ENCODE measurements at places on chromosomes 1 and 21.

DNA sequence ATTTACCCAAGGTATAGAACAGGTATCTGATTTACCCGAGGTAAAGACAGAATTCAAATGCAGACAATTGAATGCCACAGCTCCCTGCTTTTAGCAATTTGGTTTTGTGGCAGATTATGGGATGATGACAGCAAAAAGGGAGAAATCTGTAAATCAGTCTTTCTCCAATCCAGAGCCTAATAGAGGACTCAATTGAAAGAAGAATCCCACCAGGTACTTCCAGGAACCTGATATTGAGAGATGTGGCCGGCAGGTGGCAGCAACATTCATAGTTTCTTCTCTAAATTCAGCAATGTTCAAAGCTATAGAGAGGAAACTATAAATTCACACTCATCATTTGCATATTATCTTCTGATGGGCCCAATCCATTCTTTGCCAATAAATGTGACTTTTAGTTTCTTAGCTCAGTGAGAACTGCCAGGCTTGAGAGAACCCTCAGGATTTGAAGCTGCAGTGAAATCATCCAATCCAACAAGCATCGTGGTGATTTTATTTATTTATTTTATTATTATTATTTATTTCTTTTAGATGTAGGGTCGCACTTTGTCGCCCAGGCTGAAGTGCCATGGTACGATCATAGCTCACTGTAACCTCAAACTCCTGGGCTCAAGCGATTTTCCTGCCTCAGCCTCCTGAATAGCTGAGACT is 9.8 kb upstream of the PHACTR4 start:
- no peaks in the 10 kb centered on the region for H3K27me3 ChIP-seq
- H3K27ac ChIP-seq = no peak overlapping the region
- no peaks in the 10 kb centered on the region for H3K36me3 ChIP-seq
- DNase-seq = peak; percentile 78
- H3K4me1 ChIP-seq = no peaks in the 10 kb centered on the region

DNA sequence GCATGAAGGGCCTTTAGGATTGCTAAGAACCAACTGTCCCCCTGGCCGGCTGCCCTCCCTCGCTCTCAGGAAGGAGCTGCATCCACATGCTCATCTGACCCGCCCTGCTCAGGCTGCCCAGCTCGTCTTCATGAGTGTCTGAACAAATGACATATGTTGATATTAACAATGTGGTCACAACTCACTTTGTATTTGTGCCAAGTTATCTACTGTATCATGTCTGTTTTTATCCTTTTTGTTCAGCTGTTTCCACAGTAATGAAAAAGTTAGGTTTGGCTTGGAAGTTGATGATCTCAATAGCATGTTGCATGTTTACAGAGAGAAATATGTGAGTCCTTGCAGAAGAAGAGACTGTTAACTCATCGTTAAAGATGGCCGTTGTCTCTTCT is 75.1 kb downstream of the PHTF1 start:
- no peaks in the 10 kb centered on the region for H3K4me1 ChIP-seq
- DNase-seq = peak; percentile 70
- H3K4me3 ChIP-seq = no peak overlapping the region

DNA sequence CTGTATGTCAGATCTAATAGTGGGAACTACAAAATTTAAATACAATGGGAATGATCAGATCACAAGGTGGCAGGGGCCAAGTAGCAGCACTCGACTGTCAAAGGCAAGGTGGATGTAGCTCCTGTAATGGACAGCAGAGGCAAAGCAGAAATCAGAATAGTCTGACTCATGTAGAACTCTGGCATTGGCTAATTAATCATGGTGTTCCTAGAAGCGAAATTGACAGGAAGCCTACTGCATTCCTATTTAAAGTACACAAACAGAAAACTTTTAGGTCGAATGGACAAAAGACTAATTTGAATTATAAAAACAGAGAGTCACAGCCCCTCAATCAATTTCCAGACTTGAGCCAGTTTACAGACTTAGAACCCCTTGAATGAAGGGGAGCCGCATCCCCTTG is 17.4 kb upstream of the IL12RB2 start:
- no peak overlapping the region for H3K4me3 ChIP-seq
- H3K27me3 ChIP-seq = no peaks in the 10 kb centered on the region
- no peaks in the 10 kb centered on the region for H3K36me3 ChIP-seq
- H3K27ac ChIP-seq = no peak overlapping the region
- DNase-seq = no peak

GRCh38 chr1:244545511-244545910 is 84.4 kb downstream of the CATSPERE start:
- no peak overlapping the region for H3K4me3 ChIP-seq
- no peaks in the 10 kb centered on the region for H3K4me1 ChIP-seq
- DNase-seq = no peak
- no peaks in the 10 kb centered on the region for H3K36me3 ChIP-seq
- H3K27ac ChIP-seq = no peak overlapping the region

- H3K27ac ChIP-seq = no peak overlapping the region
- no peak for DNase-seq
- H3K36me3 ChIP-seq = no peaks in the 10 kb centered on the region
- H3K4me3 ChIP-seq = no peak overlapping the region
- no peaks in the 10 kb centered on the region for H3K4me1 ChIP-seq
- H3K27me3 ChIP-seq = no peaks in the 10 kb centered on the region
These were observed 245.8 kb downstream of the PLA2G4A start for GRCh38 chr1:187074445-187075048.

- no peaks in the 10 kb centered on the region for H3K36me3 ChIP-seq
- peaks cover 2% of the 10 kb centered on the region for H3K4me1 ChIP-seq
- no peak overlapping the region for H3K27ac ChIP-seq
- DNase-seq = peak; percentile 37
- H3K4me3 ChIP-seq = no peak overlapping the region
These were observed 7.6 kb downstream of the TTF2 start for GRCh38 chr1:117067533-117068370.

DNA sequence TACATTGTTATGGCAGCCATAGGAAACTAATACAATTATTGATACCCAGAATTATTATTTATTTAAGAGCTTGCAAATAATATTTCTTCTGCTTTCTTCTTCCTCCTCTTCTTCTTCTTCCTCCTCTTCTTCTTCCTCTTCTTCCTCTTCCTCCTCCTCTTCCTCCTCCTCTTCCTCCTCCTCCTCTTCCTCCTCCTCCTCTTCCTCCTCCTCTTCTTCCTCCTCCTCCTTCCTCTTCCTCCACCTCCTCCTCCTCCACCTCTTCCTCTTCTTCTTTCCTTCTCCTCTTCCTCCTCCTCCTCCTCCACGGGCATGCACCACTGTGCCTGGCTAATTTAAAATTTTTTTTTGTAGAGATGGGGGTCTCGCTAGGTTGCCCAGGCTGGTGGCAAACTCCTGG is 95.6 kb upstream of the BCAR3 start:
- no peak for DNase-seq
- no peak overlapping the region for H3K27ac ChIP-seq
- H3K36me3 ChIP-seq = no peaks in the 10 kb centered on the region
- no peak overlapping the region for H3K4me3 ChIP-seq
- no peaks in the 10 kb centered on the region for H3K27me3 ChIP-seq

DNA sequence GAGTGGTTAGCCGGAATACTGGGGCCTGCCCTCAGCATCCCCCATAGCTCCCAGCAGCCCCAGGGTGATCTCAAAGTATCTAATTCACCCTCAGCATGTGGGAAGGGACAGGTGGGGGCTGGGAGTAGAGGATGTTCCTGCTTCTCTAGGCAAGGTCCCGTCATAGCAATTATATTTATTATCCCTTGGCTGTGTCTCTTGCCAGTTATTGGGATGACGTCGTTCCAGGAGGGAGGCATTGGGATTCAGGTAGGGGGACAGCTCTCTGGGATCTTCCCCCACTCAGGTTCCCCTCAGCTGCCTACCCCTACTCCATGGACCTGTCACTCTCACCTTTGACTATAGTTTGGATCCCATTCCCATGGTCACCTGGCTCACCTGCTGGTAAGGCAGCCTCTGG is 11.9 kb upstream of the PEAR1 start:
- no peaks in the 10 kb centered on the region for H3K4me1 ChIP-seq
- no peak overlapping the region for H3K4me3 ChIP-seq
- no peaks in the 10 kb centered on the region for H3K36me3 ChIP-seq
- no peak overlapping the region for H3K27ac ChIP-seq

- no peak overlapping the region for H3K4me3 ChIP-seq
- no peak for DNase-seq
- H3K27me3 ChIP-seq = no peaks in the 10 kb centered on the region
- no peak overlapping the region for H3K27ac ChIP-seq
These were observed 184.1 kb downstream of the FOXD2 start for GRCh38 chr1:47621977-47622376.

GRCh38 chr1:97630948-97631347 is 289.9 kb downstream of the DPYD start:
- H3K27ac ChIP-seq = no peak overlapping the region
- H3K27me3 ChIP-seq = no peaks in the 10 kb centered on the region
- no peaks in the 10 kb centered on the region for H3K4me1 ChIP-seq
- no peak overlapping the region for H3K4me3 ChIP-seq

Data from psoas muscle (tissue), 8 donors.